ENCODE measurements at places on chromosomes 3 and 15.

- no peak for DNase-seq
Measured at GRCh38 chr15:40878785-40879184, 4.8 kb upstream of the RHOV start.

DNA sequence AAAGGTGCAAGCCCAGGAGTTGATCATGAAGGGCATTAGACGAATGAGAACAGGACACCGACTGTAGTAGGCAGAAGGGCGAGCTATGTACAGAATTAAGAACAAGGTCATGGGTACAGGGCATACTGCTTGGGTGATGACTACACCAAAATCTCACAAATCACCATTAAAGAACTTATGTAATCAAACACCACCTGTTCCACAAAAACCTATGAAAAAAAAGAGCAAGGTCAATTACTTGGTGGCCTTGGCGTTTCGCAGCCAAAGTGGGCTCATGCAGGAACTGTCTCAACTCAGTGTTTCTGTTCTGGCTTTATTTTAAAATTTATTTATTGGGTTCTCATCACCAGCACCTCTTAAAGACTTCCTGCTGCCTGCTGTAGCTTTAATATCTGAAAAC is 2.1 kb downstream of the KAT2B start:
- DNase-seq, result no peak

DNA sequence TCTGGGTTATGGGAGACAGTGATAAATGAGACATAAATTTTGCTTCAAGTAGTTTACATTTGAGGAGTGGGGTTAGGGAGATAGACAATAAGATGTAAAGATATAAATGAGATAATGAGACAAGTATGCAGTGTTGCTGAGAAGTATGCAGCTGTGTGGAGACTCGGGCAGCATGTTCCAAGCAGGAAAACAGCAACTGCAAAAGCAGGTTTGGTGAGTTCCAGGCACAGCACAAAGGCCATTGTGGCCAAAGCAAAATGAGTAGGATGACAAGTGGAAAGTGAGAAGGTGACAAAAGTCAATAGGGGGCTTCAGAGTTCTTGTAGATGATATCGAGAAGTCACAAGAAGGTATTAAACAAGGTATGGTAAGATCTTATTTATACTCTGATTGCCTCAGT is 259.1 kb upstream of the PEX5L start:
- no peak for DNase-seq

DNA sequence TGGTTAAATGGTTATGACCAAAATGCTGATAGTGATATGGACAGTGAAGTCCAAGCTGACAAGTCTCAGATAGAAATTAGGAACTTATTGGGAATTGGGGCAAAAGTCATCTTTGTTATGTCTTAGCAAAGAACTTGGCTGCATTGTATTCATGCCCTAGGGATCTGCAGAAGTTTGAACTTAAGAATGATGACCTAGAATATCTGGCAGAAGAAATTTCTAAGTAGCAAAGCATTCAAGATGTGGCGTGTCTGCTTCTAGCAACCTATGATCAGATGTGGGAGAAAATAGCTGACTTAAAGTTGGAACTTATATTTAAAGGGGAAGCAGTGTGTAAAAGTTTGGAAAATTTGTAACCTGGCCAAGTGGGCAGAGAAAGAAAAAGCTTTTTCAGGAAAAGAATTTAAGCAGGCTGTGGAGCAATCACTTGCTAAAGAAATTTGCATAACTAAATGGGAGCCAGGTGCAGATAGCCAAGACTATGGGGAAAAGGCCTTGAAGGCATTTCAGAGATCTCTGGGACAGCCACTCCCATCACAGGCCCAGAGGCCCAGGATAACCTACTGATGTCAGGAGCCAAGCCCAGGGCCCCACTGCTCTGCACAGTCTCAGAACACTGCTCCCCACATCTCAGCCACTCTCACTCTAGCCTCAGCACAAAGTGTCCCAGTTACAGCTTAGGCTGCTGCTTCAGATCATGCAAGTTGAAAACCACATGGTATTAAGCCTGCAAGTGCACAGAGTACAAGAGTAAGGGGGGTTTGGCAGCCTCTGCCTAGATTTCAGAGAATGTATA is 147.8 kb upstream of the TGFBR2 start:
- no peak for DNase-seq

DNA sequence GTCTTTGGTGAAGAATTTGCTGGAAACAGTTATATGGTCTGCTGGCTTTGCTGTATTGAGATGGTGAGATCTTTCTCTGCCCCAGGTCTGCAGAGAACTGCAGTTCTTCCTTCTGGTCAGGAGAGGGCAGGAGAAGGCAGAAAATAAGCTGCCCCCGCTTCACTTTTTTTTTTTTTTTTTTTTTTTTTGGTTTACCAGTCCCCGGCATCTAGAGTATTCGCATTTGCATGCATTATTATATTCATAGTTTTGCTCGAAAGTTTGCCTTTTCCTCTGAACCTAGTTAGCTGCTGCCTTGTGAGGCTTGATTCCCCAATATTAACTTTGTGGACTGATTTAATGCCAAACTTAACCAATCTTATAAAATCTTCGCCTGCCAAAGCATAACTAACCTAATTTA is 10.6 kb upstream of the PARL start:
- no peak for DNase-seq

- no peak for DNase-seq
Measured at GRCh38 chr3:128786434-128787020, 60.5 kb downstream of the RAB7A start.

DNA sequence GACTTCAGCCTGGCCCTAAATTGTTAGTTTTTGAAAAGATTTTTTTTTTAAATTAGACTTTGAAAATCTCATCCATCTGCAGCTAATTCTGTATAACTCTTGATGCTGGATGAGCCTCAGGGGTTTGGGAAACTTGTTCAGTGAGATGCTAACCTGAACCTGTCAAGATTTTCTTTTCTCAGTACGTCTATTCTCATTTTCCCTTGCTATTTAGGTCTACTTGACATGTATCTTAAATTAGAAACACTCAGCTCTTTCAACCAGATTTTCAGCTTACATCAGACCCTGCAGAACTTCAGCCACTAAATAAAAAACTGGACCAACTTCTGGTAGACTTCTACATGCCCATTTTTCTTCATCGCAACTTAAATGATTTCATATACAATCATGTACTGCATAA is 61.4 kb downstream of the MFSD1 start:
- DNase-seq, result no peak

GRCh38 chr3:37243820-37244748 is 69.7 kb upstream of the LRRFIP2 start:
- DNase-seq, result peak; percentile 72

GRCh38 chr3:136209921-136210320 is 13.8 kb upstream of the MSL2 start:
- no peak for DNase-seq

Measured in T1000 (cell line).